Fibroblast of pulmonary artery (primary cell): ENCODE measurements at places on chromosomes 11 and 22.

DNA sequence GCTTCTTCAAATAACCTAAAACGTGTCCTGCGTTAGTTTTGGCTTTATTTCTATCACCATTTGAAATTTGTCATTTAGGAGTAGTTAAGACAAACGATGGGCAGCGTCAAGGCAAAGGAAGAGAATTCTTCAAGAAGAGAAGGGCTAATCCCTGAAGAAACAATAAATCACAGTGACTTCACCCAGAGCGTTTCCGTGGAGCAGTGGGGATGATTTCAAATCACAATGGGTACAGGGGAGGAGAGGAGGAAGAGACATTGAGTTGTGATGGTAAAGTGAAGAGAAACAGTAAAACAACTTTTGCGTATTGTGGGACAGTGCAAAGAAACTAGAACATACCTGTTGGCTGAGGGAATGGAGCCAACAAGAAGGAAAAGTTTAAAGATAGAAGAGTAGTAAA, 9.7 kb downstream of the PDGFD start:
- DNase-seq, result no peak

DNA sequence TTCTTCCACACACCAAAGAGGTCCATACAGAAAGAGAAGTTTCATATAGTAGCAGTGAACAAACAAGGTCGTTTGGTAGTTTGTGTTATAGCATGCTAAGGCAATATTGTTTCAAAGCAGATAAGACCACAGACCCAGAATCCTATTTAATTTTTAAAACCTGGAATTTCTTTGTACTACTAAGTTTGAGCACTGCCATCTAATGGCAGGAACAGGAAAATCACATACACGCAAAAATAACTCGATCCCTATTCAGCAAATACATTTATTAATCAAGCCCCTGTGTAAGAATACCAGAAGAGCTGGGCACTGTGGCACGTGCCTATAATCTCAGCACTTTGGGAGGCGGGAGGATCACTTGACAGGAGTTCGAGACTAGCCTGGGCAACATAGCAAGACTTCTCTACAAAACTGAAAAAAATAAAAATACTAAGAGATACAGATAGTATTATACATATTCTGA, 2.9 kb upstream of the BTBD10 start:
- peak; percentile 71 for DNase-seq

DNA sequence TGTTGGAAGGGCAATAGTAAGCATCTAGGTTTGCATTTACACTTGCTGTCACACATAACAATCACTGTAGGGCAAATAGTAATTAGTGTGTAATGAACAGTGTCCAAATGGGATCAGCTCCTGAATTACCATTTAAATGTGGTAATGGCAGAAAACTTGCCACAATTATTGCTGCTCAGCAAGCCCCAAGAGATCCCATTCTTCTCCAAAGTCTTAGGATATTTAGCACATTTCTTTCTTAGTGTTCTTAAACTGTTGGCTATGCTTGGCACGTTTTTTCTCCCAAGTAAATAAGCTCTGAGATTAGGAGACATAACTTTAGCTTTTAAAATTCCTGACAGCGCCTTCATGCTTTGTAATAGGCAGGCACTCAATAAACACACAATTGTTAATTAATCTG, 1037.0 kb downstream of the DLG2 start:
- no peak for DNase-seq

- DNase-seq, result no peak
These were observed 3.4 kb downstream of the PLAAT3 start for GRCh38 chr11:63610604-63611394.
